ENCODE measurements at places on chromosomes 4 and X. TPM values are rescaled to one million over a fixed set of nuclear protein-coding genes. Genes with fewer than 3 reads are reported as not detected.

DNA sequence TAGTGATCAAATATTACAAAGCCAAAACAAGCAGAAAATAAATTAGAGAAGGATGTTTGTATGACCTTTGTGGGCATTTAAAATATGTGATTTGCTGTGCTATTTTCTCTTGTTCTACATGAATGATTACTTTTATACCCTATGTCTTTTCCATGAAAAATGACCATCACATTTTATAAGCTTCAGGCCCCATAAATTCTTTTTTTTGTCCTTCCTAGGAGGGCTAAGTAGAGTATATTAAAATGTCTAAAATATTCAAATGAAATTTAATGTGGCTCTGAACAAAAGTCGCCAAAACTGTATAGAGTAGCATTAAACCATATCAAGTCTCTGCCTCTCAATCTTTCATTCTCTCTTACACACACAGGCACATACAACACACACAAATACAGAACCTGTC is 15.9 kb upstream of the EMCN start:
- DNase-seq, result no peak

GRCh38 chr4:94561249-94562024 is 109.7 kb downstream of the PDLIM5 start:
- peak; percentile 80 for DNase-seq

DNA sequence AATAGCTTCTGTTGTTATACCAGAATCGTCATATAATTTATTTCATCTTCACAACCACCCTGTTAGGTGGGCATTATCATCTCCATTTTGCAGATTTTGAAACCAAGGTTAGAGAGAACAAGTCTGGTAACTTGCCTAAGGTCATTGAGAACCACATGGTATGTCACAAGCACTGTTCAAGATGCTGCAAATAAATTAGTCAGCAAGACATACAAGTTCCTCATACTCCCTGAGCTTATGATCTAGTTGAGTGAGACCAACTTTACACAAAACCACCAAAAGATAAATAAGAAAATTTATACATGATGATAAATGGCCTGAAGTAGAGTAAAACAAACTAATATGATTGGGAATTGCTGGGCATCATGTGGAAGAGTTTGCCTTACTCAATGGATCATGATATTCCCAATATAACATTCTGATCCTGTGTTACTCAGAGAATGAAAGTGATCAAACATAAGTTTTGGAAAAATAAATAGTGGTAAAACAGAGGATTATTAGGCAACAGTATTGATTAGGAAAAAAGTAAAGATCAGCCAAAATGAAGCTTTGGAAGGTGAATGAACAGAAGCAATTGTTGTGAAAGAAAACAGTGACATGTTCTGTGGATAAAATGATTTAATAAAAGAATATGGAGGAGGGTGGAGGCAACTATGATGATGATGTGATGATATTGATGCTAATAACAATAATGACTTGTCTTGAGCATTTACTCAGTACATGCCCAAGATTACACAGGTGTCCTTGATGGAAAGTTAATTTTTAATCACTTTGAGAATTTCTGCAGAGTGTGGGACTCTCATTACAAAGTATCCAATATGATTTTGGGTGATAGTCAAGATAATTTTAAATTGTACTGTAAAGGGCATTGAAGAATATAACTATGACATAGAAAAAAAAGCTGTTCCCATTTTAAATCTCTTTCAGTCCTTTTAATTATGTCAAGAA is 34.1 kb upstream of the IL1RAPL1 start:
- no peak for DNase-seq

GRCh38 chr4:7956934-7957656 is 17.4 kb upstream of the AFAP1 start:
- no peak for DNase-seq

GRCh38 chr4:75213480-75213879 is 280.6 kb downstream of the PARM1 start:
- no peak for DNase-seq

DNA sequence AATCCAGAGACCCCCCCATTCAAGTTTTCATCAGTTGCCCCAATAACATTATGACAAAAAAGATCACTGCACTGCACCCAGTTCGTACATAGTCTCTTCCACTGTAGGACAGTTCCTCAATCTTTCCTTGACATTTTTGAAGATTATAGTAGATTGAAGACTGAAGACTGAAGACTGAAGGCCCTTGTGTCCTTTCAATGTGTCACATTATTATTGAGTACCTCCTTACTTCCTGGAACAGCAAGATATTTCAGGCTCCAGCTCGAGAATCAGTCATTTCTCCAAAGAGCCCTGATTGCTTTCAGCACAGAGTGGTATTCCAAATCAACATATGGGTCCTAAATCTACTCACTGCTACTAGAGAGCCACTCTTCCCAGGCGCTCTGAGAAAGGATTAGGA is 75.0 kb downstream of the MANBA start:
- DNase-seq, result no peak

Gene TMEM35A
- total RNA-seq, result 2.7 TPM

Gene FGF5
- 545 TPM for total RNA-seq

Gene PAGE1
- not detected for total RNA-seq

Gene F11
- not detected for total RNA-seq

Gene PNCK
- total RNA-seq, result not detected

Gene NEXMIF
- total RNA-seq, result not detected
